ENCODE measurements at places on chromosomes 4 and X.

GRCh38 chrX:103687696-103688201 is 1.2 kb upstream of the MORF4L2 start:
- H3K4me3 ChIP-seq: no peak overlapping the region
- peak; percentile 69 for DNase-seq
- H3K27ac ChIP-seq: no peak overlapping the region
- H3K36me3 ChIP-seq: peaks cover 14% of the 10 kb centered on the region
- no peaks in the 10 kb centered on the region for H3K27me3 ChIP-seq

- H3K4me1 ChIP-seq: peaks cover 8% of the 10 kb centered on the region
- H3K27me3 ChIP-seq: no peaks in the 10 kb centered on the region
- no peak overlapping the region for H3K27ac ChIP-seq
- no peak for DNase-seq
- no peak overlapping the region for H3K4me3 ChIP-seq
Measured at GRCh38 chr4:25401066-25401465, 24.0 kb downstream of the ANAPC4 start.

GRCh38 chr4:139247241-139247640 is 32.8 kb downstream of the MGARP start:
- H3K36me3 ChIP-seq: no peaks in the 10 kb centered on the region
- DNase-seq: no peak
- H3K4me1 ChIP-seq: no peaks in the 10 kb centered on the region
- peaks cover 6% of the 10 kb centered on the region for H3K27me3 ChIP-seq
- H3K27ac ChIP-seq: no peak overlapping the region

DNA sequence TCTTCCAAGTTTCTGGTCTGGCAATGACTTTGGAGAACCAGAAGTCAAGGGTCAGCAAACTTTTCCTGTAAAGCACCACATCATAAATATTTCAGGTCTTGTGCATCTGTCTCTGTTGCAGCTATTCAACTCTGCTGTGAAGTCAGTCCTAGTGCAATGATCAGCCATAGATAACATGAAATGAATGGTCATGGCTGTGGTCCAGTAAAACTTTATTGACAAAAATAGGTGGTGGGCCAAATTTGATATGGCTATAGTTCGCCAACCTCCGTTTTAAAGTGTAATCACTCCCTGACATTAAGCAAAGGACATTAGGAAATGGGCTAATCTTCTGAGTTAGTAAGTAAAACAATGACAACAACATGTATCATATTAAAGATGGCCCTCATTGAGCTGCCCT is 20.8 kb upstream of the SEL1L3 start:
- peaks cover 3% of the 10 kb centered on the region for H3K27me3 ChIP-seq
- peaks cover 52% of the 10 kb centered on the region for H3K4me1 ChIP-seq
- no peaks in the 10 kb centered on the region for H3K36me3 ChIP-seq
- H3K27ac ChIP-seq: peak overlapping the region; percentile 90
- DNase-seq: no peak

- H3K4me3 ChIP-seq: no peak overlapping the region
- H3K4me1 ChIP-seq: no peaks in the 10 kb centered on the region
- no peaks in the 10 kb centered on the region for H3K27me3 ChIP-seq
- no peaks in the 10 kb centered on the region for H3K36me3 ChIP-seq
- DNase-seq: no peak
- H3K27ac ChIP-seq: no peak overlapping the region
Measured at GRCh38 chr4:36385951-36386571, 104.6 kb downstream of the DTHD1 start.

- H3K4me3 ChIP-seq: no peak overlapping the region
- peaks cover 24% of the 10 kb centered on the region for H3K4me1 ChIP-seq
- H3K36me3 ChIP-seq: no peaks in the 10 kb centered on the region
- H3K27me3 ChIP-seq: peaks cover 3% of the 10 kb centered on the region
- H3K27ac ChIP-seq: no peak overlapping the region
Measured at GRCh38 chrX:18702362-18703195, 4.9 kb upstream of the PPEF1 start.

DNA sequence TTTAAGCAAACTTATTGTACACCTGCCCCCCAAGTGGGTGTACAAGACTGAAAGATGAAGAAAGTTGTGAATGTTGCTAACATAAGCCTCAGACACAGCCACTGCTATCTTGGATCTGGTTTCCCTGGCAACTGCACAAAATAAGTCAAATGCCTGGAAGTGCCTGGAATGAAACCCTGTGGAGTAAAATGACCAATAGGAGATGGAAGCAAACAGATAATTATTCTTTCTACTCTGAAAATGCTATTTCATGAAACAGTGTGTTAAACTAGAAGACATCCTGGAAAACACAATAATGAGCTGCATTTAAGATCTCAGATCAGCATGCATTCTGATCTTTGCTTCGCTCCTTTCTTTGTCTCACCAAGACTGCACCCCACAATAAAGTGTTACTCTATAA is 1016.0 kb downstream of the ARAP2 start:
- H3K4me3 ChIP-seq: no peak overlapping the region
- H3K27me3 ChIP-seq: no peaks in the 10 kb centered on the region
- no peak for DNase-seq
- no peaks in the 10 kb centered on the region for H3K36me3 ChIP-seq
- no peak overlapping the region for H3K27ac ChIP-seq
- no peaks in the 10 kb centered on the region for H3K4me1 ChIP-seq
